ENCODE measurements at places on chromosomes 4 and X.

DNA sequence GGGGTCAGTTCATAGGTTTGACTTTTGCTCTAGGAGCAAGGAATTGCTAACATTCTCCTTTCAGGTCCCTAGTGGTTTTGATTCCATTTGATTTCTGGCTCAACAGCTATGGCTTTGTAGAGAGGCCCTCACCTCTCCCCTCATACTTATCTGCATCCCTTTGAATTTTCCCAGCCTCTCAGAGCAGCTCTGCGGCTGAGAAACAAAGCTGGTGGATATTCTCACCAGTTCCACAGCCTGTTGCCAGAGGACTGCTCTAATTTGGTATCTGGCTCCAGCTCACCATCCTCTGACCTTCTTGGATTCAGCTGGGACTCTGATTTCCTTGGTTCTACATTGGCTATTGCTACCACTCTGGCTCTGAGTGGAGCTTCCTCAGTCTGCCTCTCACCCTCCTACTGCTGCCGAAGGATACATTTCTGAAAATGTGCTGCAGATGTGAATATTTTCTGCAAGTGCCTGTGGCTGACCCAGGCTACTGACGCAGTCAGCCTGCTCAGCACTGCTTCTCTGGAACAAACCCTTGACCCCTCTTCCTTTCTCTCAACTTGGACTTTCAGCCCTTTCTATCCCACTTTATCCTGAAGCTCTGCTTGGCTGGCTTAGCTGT lies 110.9 kb upstream of the ENPEP start:
- no peak for DNase-seq

DNA sequence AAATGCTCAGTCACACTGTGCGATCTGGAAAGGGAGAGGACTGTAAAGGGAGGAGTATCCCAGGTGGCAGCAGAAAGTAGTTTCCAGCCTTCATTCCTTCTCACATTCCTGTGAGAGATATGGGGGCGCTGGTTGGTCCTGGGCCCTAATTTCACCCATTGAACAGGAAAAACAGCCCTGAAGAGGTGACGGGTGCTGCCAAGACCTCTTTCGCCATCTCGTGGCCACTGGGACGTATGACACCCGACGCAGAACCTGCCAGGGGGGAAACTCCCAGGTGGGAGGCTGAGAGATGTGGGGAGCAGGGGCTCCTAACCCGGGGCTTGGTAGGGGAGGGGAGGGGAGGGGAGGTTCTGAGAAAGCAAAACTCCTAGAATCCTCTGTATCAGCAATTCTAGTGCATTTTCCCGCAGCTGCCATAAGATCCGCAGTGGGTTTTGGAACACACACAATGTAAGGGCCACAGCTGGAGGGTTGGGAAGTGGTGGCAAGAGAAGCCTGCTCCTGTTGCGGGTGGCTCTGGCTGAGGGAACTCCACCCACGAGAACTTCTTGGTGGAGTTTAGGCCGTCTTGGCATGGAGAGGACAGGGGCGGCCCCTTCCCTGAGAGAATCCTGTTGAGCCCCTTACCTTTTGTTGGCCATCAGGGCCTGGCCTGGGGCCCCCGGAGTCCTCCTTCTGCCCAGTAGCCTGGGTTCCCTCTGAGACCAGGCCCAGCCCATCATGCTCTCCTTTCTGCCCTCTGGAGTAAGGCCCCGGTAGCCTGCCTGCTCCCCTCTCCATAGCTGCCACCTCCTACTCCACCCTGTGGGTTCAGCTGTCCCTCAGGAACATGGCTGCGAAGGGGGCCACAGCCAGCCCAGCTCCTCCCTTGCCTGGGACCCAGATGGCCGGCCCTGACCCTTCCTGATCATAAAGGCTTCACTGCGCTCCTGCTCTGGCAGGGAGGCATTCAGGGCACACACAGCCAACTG lies 134.1 kb downstream of the OR13H1 start:
- no peak for DNase-seq

DNA sequence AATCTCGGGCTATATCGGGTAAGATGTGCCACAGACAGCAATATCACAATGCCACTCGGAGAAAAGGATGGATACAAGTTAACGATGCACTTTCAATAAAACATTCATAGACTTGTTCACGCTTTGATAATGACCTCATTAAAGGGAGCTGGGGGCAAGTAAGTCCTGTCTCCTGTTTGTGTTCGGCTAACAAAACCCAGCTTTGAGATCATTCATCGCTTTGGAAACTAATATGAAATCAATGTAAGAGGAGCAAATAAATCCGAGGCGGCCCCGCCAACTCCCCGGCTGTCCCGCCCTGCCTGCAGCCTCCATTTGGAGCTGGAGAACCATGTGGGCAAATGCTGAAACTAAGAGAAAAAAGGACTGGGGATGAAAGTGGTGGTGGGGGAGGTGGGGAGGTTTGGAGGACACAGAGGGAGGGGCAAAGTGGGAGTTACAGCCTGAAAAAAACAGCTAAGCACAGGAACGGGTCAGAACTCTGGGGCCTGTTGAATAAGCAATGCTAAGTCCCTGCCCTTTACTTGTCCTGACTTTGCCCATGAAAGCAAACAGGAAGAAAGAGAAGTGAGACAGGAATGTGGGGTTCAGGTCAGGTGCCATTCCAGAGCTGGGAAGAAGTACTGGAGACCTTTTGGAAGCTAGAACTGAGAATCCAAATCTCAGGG lies 3.5 kb upstream of the GSX2 start:
- no peak for DNase-seq

GRCh38 chr4:2785613-2786012 lies 7.3 kb upstream of the SH3BP2 start:
- DNase-seq, result no peak

- no peak for DNase-seq
These were observed 43.1 kb upstream of the FGF2 start for GRCh38 chr4:122783301-122784215.

GRCh38 chrX:114075073-114075673 lies 508.7 kb upstream of the HTR2C start:
- no peak for DNase-seq

DNA sequence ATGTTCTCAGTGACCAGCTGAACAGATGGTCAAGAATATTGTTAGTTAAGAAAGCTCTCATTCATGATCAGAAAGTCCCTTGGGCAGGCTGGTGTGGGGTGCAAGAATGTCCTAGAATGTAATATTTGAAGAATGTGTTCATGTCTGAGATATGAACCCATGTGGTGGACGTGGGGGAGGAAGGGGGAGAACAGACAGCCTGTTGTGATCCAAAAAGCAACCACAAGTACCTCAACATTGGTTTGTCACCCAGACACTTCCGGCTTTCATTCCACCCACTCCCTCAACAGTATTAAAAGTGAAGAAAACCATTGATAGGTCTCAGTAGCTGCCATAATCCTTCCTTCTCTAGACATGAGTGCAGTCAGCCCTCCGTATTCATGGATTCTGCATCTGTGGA lies 82.2 kb downstream of the MAML3 start:
- peak; percentile 19 for DNase-seq
